Brain (organoid and tissue), 16 donors: ENCODE measurements at places on chromosomes 13 and 19.

DNA sequence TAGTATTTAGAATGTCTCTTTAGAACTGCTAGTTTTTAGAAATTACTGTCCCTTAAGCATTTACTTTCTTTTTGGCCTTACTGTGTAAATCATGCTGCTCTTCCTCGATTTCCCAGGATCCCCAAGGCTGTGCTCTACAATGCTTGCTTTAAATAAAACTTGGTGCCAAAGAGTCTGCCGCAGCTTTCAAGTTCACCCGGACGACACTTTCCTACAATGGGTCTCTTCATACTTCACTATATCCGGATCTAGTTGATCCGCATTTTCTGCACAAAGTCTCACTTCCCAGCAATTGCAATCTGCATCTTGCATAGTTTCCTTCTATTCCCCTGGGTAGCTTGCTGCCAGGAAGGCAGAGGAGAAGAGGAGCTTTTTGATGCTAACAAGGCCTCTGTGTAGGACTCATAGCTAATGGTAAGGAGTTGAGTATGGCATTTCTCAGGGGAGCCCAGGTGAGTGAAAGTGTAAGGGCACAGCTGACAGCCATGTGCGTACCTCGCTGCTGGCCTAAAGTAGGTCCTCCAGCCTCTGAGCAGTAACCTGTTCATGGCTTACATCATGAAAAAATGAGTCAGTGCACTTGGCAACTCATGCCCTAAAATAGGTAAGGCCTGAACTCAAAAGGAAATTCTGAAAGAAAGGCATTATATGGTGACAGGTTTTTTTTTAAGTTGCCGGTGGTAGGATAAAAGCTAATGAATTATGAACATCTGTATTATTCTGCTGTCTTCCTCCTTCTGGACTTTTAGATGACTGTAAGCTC is 101.6 kb downstream of the ENOX1 start:
- DNase-seq = no peak

DNA sequence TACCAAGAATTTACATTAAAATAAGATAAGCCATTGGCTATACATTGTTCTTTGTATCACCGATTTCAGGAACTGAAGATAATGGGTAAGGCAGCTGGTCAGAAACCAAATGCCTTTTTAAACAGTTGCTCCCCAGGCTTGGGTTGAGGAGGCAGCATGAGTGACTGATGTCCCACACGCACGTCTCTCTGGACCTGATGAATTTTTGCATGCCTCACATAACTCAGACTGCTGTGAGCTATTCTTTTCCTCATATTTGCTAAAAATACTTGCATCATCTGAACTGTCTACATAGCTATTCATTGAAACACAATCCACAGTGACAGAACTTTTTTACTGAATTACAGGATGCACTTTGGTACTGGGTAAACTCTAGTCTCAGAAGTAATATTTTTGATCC is 123.6 kb upstream of the MAB21L1 start:
- DNase-seq = no peak

DNA sequence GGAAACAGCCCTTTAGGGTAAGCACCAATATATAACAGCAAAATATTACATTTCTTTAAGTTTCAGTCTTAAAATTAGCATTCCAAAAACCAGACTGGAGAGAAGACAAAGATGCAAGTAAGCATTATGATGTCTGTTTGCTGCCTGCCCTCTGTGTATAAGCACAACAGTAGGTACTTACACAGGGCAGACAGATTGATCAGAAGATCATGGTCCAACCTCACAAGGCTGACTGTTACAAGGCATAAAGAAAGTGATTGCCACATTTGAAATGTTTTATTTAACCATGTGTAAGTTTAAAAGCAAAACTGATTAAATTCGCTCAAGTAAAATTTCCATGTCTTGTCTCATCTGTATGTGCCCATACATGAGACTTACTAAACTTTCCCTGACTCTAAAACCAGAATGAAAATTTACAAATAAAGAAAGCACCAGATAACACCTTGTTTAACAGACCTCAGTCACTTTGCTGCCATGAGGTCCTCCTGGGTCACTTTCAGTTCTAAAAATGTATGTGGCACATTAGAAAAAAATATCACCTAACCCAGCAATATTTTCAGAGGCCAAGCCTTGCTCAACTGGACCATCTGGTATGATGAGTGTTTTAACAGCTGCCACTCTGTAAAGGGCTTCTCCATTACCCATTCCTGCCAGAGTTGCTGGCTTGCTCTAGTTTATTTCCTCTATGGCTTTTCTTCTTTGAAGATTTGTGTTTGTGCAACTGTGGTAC is 297.0 kb downstream of the RBM26 start:
- DNase-seq = no peak

DNA sequence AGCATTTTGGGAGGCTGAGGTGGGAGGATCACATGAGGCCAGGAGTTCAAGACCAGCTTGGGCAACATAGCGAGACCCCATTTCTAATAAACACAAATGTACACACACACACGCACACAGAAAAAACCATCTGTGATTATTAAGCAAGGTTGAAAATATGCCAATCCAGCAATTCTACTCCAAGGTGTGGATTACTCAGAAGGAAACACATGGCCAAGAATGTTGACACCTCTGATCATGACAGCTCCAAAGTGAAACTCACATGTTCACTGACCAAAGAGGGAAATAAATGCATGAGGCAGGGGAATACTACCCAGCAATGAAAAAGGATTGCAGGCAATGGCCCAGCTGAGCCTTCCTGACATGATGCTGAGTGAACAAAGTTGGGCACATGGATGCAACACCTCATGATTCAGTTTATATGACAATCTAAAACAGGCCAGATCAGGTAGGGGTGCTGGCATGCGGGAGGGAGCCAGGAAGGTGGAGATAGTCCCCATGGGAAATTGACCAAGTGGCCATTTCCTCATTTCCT is 4.4 kb downstream of the DOCK6 start:
- no peak for DNase-seq

DNA sequence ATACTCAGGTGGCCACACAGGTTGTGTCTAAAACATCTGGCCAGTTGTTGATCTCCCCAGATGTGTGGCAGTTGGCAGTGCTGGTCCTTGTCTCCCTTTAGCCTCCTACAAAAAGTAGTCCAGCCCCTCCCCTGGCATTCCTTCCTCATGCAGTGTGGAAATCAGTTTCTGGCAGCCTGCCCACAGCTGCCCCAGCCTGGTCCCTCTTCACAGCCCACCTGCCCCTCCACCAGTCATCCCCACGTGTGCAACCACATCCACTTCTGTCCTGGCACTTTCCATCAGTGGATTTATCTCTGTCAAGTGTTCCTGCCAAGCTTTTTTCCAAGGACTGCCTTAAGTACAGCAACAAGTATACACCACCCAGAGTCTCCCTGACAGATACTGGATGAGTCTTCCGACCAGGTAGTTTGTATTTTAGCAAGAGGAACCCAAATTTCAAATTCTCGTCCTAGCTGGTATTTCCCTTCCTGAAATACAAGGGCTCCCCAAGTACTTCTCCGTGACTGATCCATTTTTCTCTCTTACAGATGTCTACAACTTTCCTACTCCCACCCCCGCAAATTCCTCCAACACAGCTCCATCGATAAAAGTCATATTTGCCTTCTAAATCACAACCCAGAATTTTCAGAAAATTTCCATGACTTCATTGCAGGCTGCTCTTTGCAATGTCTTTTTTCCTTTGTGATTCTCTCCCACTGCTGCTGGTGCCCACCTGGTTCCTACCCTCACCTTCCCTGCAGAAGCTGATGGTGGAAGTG is 313.5 kb downstream of the FOXO1 start:
- no peak for DNase-seq

DNA sequence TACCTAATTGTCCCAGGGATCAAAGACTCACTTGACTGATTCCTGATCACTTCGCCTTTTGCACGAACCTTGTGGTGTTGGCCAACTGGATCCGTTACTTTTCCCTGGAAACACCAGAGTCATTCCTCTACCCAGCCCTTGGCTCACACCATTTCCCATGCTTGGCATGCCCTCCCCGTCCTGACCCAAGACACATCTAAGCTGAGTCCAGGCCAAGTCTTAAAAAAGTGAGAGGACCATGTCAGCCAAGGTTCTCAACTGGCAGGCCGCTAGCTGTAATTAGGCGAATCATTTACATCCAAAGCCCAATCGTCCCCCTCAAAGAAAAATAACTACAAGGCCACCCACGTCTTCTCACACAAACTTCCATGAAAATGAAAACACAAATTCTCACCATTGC is 11.5 kb downstream of the PLAUR start:
- DNase-seq = no peak

- no peak for DNase-seq
Observed at GRCh38 chr19:13297023-13297422, 146.8 kb downstream of the IER2 start.

DNA sequence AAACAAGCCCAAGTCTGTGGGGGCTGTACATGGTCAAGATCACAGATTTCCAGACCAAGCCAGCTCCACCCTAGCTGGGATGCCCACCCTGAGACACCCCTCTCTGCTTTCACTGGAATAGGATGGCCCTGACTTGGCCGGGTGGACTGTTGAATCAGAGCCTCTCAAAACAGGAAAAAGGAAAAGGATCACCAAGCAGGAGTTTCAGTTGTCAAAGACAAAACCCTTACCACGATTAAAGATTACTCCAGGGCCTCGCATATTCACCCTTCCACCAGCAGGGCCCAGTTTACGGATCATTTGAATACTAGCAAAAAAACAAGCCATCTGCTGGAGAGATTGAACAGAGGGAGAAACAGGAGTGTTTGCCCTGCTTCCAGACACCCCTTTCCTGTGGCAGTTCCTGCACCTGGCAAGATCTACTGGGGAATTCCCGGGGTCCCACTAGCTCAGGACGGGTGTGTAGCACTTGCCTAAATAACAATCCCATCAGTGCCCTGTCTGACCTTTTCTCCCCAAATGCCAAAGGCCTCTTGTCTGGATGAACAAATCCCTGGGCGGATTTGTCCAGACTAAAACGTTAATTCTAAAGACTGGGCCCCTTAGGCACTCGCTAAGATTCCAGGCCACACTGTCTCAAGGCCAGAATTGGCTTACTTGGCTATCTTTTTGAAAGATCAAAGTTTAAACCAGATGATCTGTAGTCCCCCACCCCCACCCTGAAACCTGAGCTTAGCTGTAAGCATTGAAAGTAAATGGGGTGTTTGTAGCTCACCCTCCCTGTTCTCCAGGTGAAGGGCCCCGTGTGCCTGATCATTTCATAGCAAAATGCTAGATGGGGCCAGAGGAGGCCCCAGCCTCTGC is 38.4 kb downstream of the ACTN4 start:
- peak; percentile 13 for DNase-seq

DNA sequence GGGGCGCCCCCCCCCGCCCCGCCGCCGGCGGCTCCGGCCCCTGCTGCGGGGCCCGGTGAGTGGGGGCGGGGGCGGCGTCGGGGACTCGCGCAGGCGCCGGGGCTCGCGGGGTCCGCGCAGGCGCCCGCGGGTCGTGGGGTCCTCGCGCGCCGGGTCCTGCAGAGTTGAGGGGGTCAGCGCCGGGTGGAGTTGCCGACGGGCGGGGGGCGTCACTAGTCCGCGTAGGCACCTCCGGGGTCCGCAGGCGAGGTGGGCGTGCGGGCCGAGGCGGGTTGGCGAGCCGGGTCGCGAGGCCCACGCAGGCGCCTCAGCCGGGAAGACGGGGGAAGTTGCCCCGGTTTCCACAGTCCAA is 365 bp downstream of the PPP6R1 start:
- DNase-seq = no peak

DNA sequence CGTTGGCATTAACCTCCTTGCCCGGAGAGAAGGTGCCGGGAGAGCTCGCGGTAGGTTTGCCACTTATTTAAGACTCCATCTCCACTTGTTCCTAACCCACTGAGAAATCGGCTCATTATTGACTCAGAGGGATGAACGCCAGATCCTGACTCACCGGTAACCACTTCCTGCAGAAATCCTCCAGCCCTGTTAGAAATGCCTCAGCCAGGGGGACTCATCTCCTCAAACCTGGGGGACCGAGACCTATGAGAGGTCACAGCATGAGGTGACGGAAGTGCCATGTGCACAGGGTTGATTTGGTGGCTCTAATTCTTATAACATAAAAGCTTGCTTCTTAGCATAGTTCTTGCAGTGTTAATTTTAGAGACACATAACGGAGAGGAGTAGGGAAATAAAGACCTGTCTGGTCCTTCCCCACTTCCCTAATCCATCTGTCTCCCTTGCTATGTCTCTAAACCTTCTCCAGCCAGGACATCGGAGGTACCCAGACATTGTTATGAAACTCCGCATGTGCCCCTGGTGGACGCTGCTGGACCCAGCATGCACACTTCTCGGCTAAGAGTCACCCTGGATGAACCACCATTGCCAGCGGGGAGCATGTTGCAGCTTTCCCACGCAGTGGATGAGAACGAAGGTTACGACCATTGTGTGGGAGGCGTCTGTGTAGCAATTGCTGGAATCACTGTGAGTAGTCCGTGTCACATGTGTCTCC is 158.9 kb downstream of the EFNB2 start:
- peak; percentile 73 for DNase-seq

GRCh38 chr13:30135868-30136267 is 171.5 kb downstream of the KATNAL1 start:
- no peak for DNase-seq

DNA sequence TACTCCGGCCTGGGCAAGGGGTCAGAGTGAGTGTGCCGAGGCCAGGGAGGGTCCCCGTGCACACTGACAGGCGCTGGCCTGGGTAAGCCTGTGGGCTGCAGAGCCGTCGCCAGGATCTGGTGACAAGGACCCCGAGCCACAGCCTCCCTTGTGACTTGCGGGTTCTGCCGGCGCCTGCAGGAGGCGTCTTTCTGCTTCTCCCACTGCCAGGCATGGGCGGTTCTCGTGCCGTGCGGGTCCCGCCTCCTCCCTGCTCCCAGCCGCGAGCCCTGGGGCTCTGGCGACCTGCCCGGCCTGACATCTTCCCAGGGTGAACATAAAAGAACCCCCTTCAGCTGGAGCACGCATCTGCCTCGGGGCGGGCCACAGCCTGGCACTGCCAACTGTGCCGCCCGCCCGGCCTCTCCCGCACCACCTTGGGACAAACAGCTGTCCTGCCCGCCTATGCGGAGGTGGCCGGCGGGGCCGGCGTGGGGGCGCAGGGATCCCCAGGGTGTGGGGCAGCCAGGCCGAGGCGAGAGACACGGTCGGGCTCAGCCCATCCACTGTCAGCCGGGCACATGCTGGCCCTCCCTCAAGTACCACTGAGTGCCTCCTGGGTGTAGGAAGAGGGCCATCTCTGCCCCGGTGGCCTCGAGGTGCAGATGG is 1.5 kb upstream of the HCN2 start:
- peak; percentile 66 for DNase-seq

GRCh38 chr13:75715601-75716523 is 79.7 kb downstream of the LMO7 start:
- no peak for DNase-seq

DNA sequence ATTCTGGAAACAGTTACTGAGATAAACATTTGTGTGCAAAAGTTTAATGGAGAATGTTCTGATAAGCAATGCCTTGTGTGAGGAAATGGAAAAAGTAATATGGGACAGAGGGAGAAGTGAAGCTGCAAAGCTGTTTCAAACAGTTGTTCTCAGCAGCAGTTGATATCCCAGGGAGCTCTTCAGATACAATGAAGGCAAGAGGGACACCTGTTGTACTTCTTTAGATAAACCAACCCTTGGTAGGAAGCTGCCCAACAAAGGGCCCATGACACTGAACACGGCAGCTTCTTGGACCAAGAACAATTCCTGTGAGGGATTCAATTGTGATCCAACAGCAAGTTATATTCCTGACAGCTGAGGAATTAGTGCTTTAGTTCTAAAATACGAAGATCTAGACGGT is 894.3 kb upstream of the PCDH20 start:
- DNase-seq = no peak
